ENCODE measurements at places on chromosomes 6 and 20.
A peak's percentile ranks its signal among the peaks of the same experiment; 100 is the strongest.

- DNase-seq = no peak
Observed at GRCh38 chr20:63546256-63546955, 1.1 kb downstream of the SRMS start.

GRCh38 chr6:106740287-106740686 is 110.9 kb downstream of the QRSL1 start:
- no peak for DNase-seq

DNA sequence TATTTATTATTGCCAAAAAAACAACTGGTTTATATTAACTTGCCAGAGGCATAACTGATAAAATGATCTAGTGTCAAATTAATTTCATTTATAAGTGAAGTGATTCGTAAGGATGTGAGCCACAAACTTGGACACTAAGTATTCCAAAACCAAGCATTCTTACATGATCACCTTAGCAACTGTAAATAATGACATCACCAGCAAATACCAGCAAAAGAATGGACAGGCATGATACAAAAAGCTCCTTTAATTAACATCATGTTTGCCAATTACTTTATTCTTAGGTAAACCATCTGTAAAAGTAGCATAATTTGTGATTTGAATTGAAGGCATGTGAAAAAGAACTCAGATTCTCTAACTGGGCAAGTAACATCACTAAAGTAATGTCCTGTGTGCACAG is 17.2 kb upstream of the FNDC1 start:
- no peak for DNase-seq

GRCh38 chr20:10137032-10137431 is 81.6 kb upstream of the SNAP25 start:
- DNase-seq = no peak

DNA sequence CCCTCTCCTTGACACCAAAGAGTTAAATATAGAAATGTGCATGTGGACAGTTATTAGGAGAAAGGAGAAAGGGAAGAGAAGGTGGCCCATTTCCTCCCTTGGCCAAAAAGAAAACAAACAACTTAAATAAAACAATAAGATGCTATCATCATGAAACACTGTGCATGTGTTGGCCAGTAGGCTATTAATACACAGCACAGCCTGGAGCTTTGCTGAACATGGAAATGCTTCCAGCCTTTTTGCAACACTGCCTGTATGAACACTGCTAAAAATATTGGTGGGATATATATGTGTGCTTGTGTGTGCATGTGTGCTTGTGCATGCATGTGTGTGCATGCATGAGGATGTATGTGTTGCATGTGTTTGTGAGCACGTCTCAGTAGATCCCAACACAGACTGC is 100.4 kb downstream of the LY86 start:
- DNase-seq = no peak

DNA sequence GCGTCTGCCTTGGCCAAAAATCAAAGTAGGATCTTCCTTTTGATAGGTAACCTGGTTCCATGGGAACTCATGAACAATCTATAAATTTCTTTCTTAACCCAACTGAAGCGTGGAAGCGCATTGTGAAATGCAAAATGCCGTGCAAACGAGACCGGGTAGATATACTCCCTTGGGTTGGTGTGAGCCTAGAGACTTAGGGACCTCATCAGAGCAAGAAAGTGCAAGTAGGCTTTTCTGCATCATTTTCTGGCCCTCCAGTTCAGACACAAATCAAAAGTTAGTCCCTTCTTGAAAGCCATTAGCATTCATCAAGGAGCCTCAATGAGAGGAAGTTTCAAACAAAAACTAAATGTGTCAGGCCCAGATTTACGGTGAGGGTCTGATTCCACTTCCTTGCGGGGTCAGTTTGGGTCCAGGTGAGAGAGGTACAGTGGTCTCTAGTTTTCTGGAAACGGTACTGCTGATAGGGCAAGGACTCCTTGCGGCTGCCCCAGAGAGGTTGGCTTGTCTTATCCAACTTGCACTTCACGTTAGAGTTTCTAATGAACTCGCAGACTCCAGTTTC is 5.3 kb upstream of the ZNF184 start:
- DNase-seq = no peak

DNA sequence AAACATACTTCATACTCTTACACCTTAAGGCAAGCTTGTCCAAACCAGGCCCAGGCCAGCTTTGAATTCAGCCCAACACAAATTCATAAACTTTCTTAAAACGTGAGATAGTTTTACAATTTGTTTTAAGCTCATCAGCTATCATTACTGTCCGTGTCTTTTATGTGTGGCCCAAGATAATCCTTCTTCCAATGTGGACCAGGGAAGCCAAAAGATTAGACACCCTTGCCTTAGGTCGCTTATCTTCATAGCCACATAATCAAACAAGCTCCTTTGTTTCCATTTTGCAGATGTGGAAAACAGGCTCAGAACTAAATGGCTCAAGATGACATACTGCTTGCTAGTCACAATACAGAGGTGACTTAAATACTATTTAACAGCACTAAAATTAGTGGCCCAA is 6.0 kb downstream of the SALL4 start:
- no peak for DNase-seq

DNA sequence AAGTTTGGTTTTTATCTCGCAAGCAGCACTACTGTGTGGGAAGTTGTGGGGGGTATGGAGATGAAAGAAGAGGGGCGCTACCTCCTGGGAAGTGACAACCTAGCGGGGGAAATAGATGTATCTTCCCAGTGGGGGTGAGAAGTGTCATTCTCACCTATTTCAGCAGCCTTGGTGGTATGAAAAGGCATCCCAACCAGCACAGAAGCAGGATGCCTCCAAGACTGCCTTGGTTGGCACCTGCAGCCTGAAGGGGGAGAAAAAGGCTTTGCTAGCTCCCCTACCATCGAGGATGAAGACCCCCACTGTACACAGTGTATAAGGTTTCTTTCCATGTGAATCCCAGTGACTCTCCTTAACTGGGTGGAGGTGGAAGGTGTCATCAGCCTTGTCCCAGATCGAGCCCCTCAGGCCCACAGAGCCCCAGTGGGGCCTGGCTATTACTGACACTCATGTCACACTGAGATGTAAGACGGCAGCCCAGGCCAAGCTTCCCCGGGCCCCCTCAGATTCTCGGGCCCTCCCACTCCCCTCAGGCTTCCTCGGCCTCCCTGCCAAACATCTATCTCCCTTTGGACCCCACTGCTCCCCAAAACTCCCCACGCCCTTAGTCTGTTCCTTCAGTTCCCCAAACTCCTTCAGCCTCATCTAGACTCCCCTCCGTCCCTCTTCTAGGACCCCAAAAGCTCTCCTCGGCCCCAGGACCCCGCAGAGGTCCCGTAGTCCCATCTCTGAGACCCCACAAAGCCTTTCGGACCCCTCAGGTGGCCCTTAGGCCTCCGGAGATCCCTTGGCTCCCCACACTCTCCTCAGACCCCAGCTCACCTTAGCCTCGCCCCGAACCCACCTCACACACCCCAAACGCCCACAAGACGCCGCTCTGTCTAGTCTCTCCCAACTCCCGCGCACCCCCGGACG is 688 bp downstream of the COMMD7 start:
- peak; percentile 49 for DNase-seq

DNA sequence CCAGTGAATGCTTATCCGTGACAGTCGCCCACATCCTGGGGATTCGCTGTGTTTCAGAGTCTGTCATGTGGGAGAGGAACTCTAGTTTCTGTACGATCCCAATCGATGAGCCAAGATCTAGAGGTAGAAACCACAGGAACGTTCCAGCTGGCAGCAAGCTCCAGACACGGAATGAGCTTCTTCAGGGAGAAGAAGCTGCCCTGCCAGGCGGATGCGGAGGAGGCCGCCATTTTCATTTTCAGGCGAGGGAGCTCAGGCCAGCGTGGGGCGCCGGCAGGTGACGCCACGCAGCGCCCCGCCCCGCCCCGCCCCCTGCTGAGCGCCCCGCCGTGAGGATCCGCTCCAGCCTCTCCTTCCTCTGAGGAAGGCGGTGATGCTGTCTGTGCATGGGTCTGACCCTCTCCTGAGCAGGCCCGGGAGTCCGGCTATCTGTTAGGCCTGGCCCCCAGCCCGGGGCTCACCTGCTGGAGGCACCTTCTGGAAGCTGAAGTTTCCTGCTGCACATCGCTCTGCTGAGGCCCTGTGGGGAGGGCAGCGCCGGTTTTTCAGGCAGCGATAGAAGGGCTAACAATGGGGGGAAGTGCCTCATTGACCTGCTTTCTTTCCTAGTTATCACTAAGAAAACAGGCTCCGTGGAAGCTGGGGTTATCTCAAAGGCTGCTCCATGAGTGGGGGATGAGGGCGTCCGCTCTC is 147.5 kb downstream of the ERMARD start:
- DNase-seq = no peak

DNA sequence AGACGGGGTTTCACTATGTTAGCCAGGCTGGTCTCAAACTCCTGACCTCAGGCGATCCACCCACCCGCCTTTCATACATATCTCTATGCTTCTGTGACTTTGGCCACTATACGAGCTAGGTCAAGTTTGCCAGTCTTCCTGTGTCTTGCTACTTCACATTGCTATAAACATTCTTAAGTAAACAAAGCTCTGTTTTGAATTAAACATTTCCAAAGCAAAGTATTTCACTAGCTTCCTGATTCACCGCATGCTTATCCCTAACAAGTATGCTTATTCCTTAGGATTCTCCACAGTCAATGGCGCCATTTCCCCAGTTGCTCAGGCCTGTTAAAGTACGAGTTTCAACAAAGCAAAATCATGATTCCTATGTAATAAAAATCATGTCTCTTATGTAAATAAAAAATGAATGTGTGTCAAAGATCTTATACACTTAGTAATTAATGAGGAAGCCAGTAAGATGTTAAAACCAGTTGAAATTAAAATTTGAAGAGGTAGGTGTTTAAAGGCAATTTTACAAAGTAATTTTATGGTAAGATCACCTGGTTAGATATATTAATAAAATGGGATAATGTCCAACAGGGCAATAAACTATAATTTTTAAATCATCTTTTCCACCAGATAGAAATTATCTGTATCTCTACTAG is 88.5 kb downstream of the PRKN start:
- DNase-seq = no peak

DNA sequence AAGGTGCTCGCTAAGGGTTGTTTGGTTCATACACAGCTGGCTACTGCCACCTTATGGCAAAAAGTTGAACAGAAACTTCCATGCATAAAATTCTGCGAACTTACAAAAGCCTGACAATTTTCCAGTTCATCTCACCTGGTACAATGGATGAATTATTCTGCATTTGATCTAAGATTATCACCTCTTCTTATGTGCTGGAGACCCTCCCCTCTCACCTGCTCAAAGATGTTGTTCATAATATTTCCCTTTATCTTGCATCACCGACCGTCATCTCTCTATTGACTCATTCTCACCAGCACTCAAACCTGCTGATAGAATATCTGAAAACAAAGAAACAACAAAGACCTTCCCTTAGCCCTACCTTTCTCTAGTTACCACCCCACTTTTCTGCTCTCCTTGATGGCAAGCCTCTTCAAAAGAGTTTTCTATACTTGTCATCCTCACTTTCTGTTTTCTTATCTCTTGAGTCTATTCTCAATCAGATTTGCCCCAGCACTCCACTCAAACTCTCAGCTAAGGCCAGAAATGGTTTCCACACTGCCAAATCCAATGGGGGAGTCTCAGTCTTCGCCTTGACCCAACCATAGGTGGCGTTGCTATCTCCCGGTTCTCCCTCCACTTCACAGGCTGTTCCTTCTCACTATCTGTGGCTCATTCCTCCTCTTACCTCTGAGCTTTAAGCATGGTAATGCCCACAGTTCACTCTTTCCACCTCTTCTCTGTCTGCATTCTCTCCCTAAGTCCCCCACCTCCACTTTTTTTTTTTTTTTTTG is 25.8 kb downstream of the SNRNP48 start:
- peak; percentile 49 for DNase-seq

DNA sequence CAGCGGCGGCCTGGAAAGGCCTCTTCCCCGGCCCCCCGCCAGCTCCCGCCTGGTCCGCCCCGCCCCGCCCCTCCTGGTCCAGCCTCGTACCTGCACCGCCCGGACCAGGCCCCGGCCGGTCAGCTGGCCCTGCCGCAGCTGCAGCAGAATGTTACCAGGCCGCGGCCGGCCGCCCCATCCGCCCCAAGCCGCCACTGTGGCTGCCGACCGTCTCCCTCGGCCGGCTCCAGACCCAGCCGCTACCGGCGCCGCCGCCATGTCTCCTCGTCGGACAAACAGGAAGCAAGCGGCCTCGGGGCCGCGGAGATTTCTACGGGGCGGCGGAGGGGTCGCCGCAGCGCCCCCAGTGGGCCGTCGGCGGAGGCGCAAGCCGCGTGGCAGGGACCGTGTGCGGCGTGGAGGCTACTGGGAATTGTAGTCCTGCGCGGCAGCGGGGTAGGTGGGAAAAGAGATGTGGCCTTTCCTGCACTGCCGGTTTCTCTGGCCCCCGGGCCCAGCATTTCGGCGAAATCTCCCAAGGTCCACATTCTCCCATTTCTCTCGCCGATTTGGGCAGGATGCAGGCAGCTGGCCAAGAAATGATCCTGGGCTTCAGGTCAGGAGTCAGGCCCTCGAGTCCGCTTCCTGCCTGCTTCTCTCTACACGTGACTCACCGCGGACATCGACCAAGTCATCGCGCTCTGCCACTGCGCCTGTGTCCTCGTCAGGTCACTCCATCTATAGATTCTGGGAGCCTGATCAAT is at the start of gene TRPC4AP:
Gene TRPC4AP, minus strand, starts transcription at position 284 of the 743 bp plus-strand sequence. Its CDS starts 26 bp downstream, at position 258.
- peak; percentile 92 for DNase-seq

DNA sequence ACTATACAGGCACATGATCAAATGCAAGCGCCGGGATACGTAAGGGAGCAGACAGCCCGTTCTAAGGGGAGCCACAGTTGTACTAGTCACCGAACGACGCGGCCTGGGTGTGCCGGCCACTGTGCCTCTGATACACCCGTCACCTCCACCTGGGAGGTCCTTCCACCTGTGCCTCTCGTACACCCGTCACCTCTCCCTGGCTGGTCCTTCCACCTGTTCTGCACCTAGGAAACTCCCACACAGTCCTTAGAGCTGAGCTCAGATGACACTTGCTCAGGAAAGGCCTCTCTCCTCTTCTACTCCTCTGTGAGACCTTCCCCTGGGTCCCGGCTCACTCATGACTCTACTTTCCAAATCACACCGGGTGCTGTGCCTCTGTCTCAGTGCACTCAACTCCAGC is 245.0 kb downstream of the TTLL2 start:
- no peak for DNase-seq

DNA sequence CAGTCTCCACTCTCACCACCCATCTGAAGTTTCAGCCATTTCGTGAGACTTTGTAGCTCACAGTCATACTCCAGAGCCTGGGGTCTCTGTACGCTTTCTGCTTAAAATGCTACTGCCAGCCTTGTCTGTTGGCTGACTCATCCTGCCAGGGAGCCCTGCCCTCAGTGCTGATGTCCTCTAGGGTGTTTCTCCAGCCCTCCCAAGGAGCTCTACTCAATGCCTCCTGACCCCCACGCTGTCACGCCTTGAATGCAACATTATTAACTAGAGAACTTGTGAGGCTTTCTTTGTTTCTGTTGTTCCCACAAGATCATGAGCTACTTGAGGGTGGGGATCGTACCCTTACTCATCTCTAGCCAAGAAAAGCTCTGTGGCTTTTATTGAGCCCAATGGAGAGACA is 20.1 kb downstream of the KIF16B start:
- no peak for DNase-seq

GRCh38 chr20:62010551-62011402 is 54.9 kb downstream of the TAF4 start:
- peak; percentile 57 for DNase-seq

GRCh38 chr6:16338577-16339264 is 100.3 kb downstream of the GMPR start:
- DNase-seq = no peak
